ENCODE measurements at places on chromosomes 6 and 20.

DNA sequence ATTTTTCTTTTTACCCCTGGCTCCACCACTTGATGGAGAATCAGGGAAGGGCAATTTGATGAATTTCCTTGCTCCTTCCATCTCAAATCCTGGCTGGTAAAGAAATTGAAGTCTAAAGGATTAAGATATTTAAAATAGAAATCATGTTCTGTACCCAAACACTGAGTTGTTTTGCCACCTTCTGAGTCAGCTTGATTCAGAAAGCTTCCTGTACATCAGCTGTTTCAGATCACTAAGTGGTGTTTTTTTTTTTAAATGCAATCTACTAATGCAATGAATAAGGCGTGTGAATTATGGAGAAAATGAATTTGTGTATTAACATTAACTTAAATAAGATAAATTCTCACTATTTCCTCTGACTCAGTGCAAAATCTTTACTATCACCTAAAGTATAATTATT, 11.5 kb upstream of the POPDC3 start:
- DNase-seq = no peak

GRCh38 chr6:40164345-40164755, 230.1 kb upstream of the MOCS1 start:
- DNase-seq = peak; percentile 15

DNA sequence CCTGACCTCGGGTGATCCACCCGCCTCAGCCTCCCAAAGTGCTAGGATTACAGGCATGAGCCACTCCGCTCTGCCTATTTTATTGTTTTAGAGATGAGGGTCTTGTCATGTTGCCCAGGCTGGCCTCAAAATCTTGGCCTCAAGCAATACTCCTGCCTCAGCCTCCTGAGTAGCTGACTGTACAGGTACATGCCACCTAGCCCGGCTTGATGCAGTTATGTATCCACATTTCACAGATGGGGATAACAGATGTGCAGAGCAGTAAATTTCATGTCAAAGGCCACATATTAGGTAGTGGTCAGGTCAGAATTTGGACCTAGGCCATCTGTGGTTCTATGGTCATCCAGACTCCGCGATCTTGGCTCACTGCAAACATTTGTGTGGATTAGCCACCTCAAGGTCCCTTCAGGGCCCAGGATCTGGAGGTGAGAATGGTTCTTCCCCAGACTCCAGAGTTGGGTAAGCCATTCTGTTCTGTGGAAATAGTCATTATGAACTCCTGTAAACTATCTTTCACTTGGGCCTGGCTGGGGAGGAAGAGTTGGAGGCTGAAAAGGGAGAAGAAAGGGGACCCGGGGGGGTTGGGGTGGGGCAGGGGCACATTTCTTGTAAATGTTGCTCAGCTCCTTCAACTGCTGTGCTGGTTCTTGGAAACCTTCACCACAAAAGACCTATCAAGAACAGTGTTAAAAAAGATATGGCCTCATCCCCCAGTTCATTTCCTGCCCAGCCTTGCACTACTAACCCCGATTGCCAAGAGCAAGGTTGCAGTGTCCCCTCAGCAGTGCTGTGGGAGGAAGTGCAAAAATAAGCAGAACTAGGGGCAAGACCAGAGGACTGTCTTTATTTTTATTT, 13.0 kb downstream of the PIM1 start:
- DNase-seq = no peak

DNA sequence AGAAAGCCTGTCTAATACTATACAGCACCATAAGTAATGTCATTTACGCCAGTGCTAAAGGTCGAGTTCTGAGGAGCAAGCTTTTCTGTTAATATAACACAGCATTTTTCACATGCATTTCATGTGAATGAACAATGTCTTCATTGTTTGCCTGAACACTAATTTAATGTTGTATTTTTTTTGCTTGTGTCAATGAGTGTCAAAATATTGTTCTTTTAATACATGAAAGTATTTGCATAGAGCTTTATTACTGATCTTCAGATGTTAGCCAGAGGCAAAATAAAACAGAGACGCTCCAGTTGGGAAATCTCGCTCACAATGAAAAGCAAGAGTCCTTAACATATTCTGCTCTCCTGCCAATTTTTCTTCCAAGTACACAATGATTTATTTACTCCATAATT, 151.8 kb downstream of the FOXC1 start:
- DNase-seq = peak; percentile 88

DNA sequence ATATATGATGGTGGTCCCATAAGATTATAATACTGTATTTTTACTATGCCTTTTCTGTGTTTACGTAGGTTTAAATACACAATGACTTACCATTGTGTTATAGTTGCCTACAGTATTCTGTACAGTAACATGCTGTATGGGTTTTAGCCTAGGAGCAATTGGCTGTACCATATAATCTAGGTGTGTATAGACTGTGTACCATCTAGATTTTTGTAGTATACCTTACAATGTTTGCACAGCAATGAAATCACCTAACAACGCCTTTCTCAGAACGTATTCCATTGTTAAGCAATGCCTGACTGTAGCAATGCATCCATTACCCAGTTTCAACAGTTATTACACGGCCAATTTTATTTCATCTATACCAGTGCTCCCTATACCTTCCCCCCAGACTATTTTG, 10.7 kb downstream of the MACROD2 start:
- no peak for DNase-seq

DNA sequence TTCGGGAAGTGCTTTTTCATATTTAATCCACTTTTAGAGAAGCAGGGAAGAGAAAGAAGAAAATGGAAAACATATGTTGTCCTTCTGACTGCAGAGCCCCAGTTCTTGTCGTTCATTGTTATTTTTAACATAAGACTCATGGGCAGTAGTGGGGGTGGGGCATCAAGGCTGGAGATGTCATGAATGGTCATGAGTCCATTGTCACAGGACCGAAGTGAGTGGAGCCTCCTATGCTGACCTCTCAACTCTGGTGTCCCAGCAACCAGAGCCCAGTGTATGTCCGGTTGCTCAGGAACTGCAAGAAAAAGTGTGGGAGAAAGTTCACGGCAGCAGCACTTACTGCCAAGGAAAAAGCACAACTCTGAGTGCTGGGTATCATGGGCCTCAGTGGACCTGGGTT, 108.6 kb downstream of the BANF2 start:
- no peak for DNase-seq

DNA sequence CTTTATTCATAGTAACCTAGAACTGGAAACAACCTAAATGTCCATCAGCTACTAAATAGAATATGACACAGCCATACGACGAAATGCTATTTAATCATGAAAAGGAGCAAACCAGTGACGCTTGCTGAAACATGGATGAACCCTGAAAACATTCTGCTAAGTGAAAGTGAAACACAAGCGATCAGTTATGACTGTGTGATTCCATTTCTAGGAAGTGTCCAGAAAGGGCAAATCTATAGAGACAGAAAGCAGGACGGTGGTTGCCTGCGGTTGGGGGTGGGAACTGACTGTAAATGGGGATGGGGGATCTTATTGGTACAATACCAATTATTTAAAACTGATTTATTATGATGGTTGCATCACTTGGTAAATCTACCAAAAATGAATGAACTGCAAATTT, 126.8 kb downstream of the IPCEF1 start:
- DNase-seq = no peak

GRCh38 chr20:63686492-63687321, 9.7 kb upstream of the TNFRSF6B start:
- DNase-seq = no peak

DNA sequence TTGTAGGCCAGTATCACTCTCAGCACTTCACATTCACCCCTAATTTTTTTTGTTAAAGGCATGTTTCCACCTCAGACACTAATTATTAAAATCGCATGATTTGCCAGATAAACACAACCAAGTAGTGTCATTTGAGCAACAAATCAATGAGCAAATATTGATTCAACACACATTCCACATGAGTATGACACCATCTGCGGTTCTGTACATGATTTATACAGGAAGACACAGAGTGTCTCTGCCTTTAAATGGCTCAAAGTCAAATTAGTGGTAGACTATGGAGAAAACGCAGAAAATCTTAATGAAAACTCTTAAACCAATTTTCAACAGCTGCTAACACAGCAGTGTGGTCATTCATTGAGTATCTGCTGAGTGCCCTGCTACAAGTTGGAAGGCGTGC, 300.2 kb downstream of the SOX4 start:
- no peak for DNase-seq

DNA sequence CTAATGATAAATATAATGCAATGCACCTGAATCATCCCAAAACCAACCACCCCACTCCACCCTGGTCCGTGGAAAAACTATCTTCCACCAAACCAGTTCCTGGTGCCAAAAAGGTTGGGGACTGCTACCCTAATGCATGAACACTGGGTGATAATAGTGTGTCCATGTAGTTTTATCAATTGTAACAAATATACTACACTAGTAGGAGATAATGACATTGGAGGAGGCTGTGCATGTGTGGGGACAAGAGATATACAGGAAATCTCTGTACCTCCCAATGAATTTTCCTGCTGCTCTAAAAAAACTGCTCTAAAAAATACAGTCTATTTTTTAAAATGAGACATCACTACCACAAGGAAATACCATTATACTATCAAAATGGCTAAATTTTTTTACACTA, 20.5 kb downstream of the CEP85L start:
- no peak for DNase-seq

GRCh38 chr20:63829945-63830835, 874 bp downstream of the ZBTB46 start:
- DNase-seq = peak; percentile 28

- DNase-seq = no peak
Observed at GRCh38 chr6:95243053-95243452, 334.3 kb upstream of the MANEA start.

GRCh38 chr20:3935295-3935955, 46.2 kb downstream of the PANK2 start:
- DNase-seq = no peak

DNA sequence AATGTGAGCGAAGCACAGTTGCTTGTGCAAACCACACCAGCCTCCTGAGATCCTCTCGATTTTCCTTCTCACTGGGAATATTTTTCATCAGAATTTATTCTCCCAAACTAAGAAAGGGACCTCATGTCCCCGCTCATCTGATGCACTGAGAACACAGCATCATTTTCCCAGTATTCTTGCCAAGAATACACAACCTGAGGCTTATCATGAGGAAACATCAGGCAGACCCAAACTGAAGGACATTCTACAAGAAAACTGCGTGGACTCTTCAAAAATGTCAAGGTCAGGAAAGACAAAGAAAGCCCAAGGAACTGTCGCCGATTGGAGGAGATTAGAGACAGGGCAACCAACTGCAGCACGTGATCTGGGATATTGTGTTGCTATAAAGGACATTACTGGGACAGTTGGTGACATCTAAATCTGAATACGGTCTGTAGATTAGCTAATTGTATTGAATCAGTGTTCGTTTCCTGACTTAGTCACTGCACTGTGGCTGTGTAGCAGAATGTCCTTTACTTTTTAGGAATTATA, 72.3 kb downstream of the SNX5 start:
- DNase-seq = peak; percentile 65

- no peak for DNase-seq
Observed at GRCh38 chr6:68252632-68253031, 382.4 kb upstream of the ADGRB3 start.

- peak; percentile 87 for DNase-seq
Observed at GRCh38 chr6:157145656-157146285, 177.5 kb downstream of the TMEM242 start.

- no peak for DNase-seq
Observed at GRCh38 chr20:49444553-49444990, 37.9 kb downstream of the KCNB1 start.

DNA sequence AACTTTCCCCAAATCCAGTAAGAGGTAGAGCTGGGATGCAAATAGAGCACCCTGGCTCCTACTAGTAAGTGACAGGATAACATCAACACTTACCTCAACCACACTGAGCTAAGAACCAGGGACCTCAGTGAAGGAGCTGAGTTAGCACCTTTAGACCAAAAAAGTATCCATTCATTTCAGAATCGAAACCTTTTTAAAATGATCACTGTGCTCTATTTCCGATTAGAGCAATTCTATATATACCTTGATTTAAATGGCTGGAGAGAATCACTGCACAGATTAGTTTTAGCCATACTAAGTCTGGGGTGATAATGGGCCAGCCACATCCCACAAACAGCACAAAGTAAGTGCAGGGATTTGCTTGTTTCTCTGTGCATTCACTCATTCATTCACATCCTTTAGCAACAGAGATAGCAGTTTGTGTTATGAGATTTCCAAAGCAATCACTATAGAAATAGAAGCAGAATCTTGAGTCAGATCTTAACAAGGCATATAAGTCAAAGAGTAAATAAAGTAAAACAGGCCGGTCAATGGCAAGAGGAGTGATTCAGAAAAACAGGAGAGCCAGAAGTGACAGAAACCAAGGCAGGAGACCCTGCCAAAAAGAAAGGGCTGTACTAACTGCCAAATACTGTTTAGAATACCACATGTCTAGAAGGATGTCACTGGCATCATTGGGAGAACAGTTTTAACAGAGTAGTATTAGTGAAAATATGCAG, 136.3 kb downstream of the KIF13A start:
- DNase-seq = no peak

GRCh38 chr6:11848852-11849731, 70.5 kb upstream of the ADTRP start:
- no peak for DNase-seq

Data from HAP-1 (cell line).